ENCODE measurements at places on chromosomes 7 and 10. TPM values are rescaled to one million over a fixed set of nuclear protein-coding genes. Genes with fewer than 3 reads are reported as not detected.

DNA sequence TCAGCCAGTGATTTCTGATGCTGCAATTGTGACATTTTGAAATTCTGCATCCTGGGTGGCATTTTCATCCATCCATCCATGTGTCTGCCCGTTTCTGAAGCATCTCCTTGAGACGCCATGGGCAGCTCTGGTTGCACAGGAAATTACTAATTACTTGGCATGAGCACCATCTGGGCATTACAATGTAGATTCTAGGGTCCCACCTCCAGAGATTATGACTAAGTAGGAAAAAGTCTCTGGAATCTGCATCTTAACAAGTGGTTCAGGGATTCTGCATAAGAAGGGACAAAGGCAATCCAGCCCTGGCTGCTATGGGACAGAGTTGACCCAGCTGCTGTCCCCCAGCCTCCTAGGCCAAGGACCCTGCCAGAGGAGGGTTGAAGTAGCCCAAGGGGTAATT, 65.3 kb downstream of the CUZD1 start:
- no peak for DNase-seq

DNA sequence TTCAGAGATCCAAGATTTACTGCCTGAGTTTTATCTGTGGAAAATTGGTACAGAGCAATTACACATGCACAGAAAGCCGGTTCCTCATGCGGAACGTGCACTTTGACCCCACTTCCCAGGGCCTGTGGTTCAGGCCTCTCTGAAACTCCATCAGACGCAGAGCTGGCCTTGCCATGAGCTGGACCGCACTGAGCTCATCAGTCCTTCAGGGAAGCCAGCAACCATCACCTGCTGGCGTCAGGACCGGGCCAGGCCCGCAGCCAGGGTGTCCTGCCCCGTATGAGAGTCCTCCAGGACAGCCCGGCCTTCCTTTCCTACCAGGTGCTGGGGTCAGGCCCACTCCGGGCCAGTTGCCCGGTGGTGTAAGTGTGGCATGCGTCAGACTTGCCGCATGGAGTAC, 446.5 kb upstream of the FOXK1 start:
- DNase-seq = no peak

- DNase-seq = no peak
Measured at GRCh38 chr10:24488631-24489030, 235.1 kb downstream of the ARHGAP21 start.

- no peak for DNase-seq
Measured at GRCh38 chr7:69814421-69814962, 216.2 kb downstream of the AUTS2 start.

GRCh38 chr10:78736926-78737630, 331.7 kb upstream of the ZMIZ1 start:
- DNase-seq = no peak

- DNase-seq = no peak
Measured at GRCh38 chr10:42969147-42969546, 107.7 kb upstream of the RET start.

DNA sequence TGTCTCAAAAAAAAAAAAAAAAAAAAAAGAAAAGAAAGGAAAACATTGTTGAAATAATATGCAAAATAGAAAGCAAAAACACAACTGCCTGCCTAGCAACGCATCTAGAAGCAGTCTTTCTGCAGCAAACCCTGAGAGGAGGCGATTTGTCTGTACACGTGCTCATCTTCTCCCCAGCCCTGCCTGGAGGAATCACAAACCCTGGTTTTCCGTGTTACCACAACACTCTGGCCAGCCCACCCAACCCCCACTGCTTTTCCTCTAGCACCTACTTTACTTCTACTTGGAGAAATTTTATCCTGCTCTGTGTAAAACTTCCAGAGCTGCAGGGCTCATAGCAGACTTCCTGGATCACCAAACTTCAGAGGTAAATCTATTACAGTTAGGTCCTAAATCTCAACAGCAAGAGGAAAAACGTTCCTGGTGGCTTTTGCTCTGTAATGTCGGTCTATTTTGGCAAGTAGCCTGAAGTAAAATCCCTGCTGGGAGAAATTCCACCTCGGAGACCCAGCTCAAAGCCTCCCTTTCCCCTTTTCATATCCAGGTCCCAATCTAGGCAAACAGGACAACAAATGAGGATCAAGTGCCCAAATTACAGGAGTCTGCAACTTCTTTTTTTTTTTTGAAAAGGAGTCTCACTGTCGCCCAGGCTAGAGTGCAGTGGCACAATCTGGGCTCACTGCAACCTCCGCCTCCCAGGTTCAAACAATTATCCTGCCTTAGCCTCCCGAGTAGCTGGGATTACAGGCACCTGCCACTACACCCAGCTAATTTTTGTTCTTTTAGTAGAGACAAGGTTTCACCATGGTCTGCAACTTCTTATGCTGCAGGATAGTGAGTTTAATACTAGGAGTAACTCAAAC, 91.6 kb downstream of the DNMBP start:
- no peak for DNase-seq

DNA sequence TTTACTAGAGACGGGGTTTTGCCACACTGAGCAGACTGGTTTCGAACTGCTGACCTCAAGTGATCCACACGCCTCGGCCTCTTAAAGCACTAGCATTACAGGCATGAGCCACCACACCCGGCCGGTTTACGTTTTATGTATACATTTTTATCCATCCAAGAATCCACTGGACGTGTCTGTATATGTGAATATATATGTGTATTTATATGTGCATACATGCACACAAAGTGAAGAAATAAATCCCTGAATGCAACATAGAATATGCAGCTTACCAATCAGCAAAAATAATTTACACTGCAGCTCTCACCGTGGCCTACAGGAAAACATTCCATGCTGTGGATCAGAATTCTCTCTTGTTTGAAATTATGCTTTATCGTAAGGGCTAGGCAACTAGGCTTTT, 23.3 kb downstream of the DCLRE1C start:
- no peak for DNase-seq

DNA sequence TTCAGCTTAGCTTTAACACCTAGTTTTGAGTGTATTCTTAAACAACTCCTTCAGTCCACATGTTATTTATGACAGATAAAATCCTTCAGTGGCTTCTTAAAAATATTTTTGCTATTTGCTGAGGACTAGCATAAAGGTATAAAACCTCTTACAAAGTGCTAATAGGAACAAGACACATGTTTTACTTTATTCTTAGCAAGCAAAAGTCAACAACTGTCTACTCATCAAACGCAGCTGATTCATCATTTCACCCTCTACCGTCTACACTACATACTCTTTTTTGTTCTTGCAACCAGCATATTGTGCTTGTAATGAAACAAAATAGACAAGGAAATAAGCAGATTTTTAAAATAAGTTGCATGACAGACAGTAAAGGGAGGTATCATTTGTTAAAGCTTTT, 319.7 kb downstream of the SNX13 start:
- DNase-seq = no peak

DNA sequence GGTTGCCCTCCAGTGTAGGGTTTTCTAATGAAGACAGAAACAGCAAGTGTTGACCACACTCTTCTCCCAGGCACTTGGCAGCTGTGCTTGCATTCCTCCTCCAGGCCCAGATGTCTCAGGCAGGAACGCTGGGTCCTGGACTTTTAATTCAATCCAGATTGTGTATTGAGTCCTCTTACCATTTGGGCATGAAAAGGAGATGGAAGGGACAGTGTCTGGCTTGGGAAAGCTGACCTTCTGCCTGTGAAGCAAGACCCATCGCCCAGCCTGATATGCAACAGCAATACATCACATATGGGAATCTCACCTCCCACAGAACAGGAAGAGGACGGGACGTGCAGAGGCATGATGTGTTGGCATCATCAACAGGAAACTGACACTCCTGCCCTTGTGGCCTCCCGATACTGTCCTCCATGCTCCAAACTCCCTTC, 174.4 kb upstream of the LYZL2 start:
- DNase-seq = no peak

- no peak for DNase-seq
Measured at GRCh38 chr10:96705134-96705533, 15.2 kb downstream of the PIK3AP1 start.

GRCh38 chr10:46091828-46092523, 45.9 kb upstream of the MSMB start:
- DNase-seq = no peak

- no peak for DNase-seq
Measured at GRCh38 chr10:32244421-32245207, 102.3 kb downstream of the EPC1 start.

DNA sequence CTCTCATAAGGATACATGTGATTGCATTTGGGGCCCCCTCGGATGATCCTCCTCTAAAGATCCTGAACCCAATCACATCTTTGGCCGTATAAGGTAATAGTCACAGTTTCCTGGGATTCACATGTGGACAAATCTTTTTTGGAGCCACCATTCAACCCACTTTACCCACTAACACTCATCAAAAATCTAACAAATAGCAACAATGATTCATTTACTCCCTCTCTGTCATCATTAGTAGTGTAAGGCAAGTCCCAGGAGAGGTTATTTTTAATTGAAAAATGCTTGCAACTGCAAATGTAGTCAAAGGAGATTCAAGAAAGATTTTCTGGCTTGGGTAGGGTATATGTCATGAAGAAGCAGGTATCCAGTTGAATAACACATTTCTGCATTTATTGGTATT, 9.9 kb upstream of the SMKR1 start:
- DNase-seq = no peak

DNA sequence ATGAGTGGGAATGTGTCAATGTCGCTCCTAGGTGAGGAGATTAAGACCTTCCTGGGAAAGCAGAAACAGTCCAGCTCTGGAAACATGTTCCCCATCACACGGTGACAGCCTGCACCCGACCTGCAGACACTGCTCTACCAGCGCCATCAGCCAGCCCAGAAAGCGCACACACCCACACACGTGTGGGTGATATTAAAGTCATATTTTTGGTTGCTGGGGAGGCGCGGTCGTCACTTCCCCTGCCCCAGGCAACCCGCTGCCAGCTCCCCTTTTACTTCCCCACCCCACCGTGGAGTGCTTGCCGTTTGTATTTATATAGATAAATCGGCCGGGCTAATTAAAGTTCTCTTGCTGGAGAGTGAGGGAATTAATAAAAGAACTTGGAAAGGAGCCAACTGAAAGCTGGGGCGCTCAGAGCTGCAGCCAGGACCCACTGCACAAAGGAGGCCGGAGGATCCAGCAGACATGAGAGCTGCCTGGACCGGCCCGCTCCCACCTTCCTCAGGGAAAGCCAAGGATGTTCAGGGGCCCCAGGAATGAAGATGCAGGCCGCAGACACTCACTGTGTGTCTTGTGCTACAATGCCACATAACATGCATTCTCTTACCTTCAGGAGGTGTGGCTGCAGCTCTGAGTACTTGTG, 145.2 kb upstream of the UNC5B start:
- DNase-seq = no peak

GRCh38 chr7:137890449-137890921, 43.7 kb upstream of the DGKI start:
- no peak for DNase-seq

DNA sequence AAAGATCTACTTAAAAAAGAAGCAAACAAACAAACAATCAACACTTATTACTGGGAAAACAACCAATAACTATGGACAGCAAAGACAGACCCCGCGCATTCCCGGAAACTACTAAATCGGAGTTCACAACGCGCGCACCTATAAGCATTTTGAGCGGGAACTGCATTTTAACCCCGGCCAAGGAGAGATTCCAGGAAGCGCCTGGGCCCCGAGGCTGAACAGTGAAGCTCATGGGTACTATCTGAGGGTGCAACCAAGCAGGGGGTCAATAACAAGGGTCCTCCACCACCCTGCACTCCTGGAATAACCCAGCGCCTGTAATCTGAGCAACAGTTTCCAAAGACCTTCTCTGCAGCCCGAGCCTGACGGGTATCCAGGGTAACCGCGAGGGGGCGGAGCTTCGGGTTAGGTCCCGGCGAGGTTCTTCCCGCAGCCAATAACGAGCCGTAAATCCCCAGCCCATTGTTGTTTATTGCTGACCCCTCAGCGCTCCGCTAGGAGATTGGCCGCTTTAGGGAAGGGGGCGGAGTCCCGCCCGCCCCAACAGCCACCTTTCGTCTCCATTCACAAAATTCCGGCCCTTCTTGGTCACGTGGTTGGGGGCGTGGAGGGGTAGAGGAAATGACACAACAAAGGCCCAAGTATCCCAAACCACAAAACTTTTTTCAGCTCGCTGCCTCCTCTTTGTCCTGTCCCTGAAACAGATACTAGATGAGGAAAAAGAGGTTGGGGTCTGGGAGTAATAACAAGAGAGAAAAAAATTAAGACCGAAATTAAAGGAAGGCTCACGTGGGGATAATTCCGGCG, 1.7 kb upstream of the ETV1 start:
- DNase-seq = peak; percentile 97

DNA sequence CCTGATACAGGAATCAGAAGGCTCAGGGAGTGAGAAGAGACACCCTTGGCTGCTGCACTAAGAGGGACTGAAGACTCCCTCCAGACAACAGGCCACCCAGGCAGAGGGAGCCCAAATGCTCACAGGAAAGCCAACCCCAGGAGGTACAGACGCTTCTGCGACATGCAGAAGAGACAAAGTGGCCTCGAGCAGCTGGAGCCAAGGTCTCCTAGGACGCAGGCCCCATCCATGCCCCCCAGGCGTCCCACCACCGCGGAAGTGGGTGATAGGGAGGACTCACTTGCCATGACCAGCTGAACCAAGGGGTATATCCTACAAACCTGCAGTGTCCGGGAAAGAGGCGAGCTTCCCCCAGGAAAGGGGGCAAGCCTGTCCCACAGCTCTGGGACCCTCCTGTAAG, 56.9 kb downstream of the CTBP2 start:
- no peak for DNase-seq

GRCh38 chr10:22321924-22322640, 1.2 kb downstream of the BMI1 start:
- no peak for DNase-seq

- DNase-seq = no peak
Measured at GRCh38 chr10:58651040-58651439, 138.4 kb downstream of the BICC1 start.

TRPV5 gene
- 0.26 TPM for total RNA-seq

PNLIP gene
- not detected for total RNA-seq

MINDY4 gene
- 12.8 TPM for total RNA-seq

KCND2 gene
- 5.9 TPM for total RNA-seq

NAT16 gene
- total RNA-seq = not detected

NXPH1 gene
- 2.0 TPM for total RNA-seq

GFRA1 gene
- 60.9 TPM for total RNA-seq

MAT1A gene
- not detected for total RNA-seq

SPDYE2B gene
- not detected for total RNA-seq

OR6V1 gene
- total RNA-seq = not detected

RNF32 gene
- total RNA-seq = 1.0 TPM

C10orf67 gene
- not detected for total RNA-seq

CD36 gene
- total RNA-seq = 399 TPM
